Fibroblast of skin of left biceps (primary cell): ENCODE measurements at places on chromosomes 16 and 17.
A peak's percentile ranks its signal among the peaks of the same experiment; 100 is the strongest.

GRCh38 chr17:64216338-64217248 lies 46.5 kb downstream of the TEX2 start:
- DNase-seq: no peak

DNA sequence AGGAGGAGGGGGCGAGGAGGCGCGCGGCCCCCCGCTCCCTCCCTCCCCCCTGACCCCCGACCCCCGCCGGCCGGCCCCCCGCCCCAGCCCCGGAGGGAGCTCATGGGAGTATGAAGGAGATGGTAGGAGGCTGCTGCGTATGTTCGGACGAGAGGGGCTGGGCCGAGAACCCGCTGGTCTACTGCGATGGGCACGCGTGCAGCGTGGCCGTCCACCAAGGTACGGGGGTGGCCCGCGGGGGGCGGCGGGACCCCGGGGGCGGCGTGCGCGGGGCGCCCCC lies 390 bp downstream of the MLLT6 start:
- DNase-seq: no peak

- no peak for DNase-seq
Measured at GRCh38 chr16:583815-584591, 5.9 kb upstream of the RAB40C start.

GRCh38 chr16:17364319-17365210 lies 106.2 kb downstream of the XYLT1 start:
- peak; percentile 99 for DNase-seq

- no peak for DNase-seq
Measured at GRCh38 chr17:75854881-75855309, 240 bp downstream of the WBP2 start.

DNA sequence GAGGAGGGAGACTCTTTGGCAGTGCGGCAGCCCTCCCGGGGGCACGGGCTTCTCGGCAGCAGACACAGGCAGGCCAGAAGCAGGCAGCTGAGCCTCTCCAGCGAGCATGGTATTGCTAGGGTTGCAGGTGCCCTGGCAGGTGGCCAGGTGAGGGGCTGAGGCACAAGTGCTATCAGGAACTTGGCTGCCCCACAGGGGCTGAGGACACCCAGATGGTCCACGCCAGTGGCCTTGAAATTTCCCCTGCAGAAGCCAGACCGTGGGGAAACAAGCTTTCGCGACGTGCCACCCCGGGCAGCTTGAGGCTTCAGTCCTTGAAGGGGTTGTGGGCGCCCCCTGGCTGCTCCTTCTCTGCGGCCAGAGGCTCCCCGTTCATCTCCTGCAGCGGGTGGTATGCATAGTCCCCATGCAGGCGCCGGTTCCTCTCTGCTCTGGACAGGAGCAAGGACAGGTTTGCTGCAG lies 8.5 kb downstream of the NAGPA start:
- no peak for DNase-seq

GRCh38 chr17:17076066-17076465 lies 33.8 kb downstream of the MPRIP start:
- no peak for DNase-seq

DNA sequence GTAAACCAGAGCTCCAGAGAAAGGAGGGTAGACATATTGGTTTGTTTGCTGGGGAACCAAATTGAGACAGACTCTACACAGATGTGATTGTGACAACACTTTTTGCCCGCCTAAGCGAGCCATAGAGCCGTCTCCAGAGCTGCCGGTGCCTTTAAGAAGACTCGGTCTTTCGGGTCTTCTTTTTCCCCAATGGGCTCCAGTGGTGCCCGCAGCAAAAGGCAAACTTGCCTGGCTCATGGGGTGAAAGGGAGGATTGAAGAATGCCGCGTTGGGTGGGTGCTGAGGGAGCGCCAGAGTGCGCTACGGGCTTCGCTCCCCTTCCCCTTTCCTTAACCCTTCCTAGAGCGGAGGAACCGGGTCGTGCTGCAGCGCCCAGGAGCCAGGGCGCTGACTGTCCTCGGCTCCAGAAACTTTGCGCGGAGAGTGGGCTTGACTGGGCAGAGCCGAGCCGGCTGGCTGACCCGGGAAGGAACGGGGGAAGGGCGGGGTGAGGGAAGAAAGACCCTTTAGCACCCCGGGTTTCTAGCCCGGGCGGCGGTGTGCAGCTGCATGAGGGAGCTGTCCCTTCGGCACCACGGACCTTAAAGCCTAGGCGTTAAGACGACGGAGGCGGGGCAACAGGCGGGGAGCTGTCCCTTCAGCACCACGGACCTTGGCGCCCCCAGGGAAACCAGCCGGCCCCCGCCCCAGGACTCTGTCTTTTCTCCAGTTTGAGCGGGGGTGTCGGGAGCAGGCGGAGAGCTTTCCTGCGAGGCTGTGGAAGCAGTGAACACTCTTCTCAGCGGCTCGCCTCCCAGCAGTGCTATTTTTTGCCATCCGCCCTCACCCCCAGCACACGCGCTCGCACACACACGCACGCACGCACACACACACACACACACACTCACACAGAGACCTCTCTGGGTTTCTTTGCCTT lies at the start of gene CACNG3:
Gene CACNG3 (plus strand): TSS at position 880 of the 916 bp plus-strand sequence. CDS start 420 bp downstream, outside the sequence.
- DNase-seq: no peak
